H54 (cell line): ENCODE measurements at places on chromosomes 7 and 10.

DNA sequence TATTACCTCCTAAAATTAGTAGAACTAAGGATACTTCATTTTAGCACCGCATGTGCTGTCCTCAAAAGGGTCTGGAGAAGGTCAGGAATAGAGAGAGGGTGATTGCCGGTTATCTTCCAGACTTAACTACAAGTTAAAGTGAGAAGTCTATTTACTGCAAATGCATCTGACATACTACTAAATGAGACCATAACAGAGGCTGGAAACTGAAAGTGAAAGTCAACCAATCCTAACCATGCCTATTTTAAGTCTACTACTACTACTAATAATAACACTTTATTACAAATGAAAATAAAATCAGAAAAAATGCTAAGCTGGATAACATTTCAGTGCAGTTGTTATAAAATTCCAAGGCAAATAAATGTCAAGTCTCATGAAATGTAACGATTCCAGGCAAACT is 244.7 kb downstream of the KIF20B start:
- no peak for DNase-seq

GRCh38 chr10:77116904-77117303 is 520.7 kb downstream of the KCNMA1 start:
- DNase-seq, result no peak

GRCh38 chr7:73668886-73669230 is 1.2 kb downstream of the VPS37D start:
- DNase-seq, result no peak

DNA sequence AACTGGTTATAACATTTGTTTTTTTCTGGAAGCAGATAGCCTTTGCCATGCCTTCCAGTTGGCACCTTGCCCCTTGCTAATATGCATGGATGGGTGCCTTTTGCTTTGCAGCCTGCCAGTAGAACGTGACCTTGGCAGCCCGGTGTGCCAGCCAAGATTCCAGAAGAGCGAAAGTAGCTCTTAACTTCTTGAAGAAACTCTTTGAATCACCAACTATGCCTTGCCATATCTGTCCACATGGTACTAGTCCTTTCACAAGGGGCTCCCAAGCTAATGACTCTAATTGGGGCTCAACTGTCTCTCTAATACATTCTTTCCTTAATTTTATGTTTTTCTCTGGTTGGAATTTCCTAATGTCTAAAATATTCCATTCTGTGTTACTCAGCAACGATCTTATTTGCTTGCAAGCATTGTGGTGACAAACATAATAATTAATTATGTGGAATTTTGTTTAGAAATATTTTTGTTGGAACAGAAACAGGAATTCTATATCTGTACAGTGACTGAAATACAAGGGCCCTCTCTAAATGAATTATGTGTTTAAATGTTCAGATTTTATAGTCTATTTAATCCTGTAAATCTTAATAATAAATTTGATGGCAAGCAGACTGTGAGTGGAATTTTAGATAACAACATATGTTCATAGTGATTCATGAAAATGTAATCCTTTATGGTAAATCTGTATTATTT is 45.8 kb downstream of the HDAC9 start:
- DNase-seq, result peak; percentile 12

DNA sequence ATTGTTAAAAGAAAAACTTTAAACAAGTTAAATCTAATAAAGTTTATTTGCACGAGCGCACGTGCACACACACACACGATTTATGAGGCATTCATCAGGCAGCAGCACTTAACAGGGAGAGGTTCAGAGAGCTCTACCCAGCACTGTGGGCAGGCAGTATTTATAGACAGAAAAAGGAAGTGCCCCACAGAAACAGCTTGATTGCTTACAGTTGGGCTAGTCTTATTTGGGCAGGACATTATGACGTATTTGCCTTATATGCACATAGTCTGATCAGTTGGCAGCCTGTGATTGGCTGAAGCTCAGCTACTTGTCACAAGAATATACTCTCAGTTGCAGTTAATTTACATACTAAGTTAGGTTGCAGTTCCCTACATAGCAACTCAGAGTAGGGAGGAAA is 1.2 kb upstream of the SDHAF3 start:
- DNase-seq, result no peak

- DNase-seq, result no peak
Measured at GRCh38 chr7:75983471-75984129, 10.8 kb downstream of the TMEM120A start.

- DNase-seq, result no peak
Measured at GRCh38 chr7:116630357-116630756, 41.6 kb upstream of the MET start.

- no peak for DNase-seq
Measured at GRCh38 chr10:131858583-131859340, 42.0 kb upstream of the PPP2R2D start.

DNA sequence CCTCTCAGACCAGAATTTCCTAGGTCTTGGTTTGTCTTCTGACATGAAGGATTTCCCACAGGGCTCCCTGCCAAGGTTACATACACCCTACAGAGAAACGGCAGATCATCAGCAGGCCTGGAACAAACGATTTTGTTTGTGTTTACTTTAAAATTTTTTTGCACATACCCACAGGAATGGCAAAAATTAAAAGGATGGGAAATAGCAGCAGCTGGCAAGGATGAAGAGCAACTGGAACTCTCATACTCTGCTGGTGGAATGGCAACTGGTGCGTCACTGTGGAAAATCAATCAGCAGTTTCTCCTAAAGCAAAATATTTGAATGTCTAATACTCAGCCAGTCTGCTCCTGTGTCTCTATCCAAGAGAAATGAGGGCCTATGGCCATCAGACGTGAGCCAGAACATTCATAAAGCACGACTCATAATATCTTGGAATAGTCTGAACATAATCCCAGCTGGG is 6.5 kb downstream of the BAIAP2L1 start:
- peak; percentile 51 for DNase-seq

- no peak for DNase-seq
Measured at GRCh38 chr10:35959252-35959651, 317.2 kb upstream of the FZD8 start.

DNA sequence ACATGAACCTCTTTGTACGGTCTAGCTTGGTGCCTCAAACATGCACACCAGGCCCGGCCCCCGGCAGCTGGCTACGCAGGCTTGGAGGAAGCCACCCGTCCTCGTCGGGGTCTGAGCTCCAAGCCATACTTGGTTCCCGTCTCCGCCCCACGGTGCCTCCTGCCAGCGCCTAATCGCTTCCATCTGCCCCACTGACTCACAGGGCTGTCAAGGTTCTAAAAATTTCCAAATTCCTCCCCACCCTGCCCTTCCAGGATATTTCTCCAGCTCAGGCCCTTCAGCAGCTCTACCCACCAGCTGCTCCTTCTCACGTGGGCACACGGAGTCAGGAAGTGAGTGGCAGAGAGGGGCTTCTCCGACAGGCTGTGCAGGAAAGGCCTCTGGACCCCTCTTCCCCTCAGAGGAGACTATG is 38.8 kb downstream of the TMEM270 start:
- DNase-seq, result peak; percentile 76

DNA sequence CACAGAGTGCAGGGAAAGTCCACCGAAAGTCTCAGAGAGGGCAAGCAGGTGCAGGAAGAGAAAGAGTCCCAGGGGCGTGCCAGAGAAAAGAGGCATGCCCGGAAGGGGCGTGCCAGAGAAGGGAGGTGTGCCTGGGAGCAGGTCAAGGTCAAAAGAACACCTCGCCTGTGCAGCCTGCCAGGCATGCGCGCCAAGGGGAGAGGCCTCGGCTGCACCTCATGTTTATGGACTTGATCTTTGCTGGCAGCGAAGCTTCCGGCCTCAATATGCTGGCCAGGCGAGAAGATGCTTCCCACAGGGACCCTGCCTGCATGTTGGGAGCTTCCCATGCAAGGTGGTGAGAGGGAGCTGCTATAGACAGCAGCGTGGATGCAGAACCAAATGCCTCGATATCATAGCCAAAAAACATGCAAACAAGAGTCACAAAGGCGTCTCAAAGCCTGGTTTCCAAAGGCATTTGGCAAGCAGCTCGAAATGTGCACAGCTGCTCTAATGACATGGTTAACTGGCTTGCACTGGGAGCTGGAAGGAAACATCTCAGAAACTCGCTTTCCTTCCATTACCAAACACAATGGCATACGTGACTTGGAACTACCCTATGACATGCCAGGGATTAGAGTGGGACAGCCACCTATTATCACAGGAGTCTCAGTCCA is 192.5 kb upstream of the PPP2R2D start:
- no peak for DNase-seq

GRCh38 chr7:52309631-52310030 is 725.8 kb upstream of the POM121L12 start:
- no peak for DNase-seq

DNA sequence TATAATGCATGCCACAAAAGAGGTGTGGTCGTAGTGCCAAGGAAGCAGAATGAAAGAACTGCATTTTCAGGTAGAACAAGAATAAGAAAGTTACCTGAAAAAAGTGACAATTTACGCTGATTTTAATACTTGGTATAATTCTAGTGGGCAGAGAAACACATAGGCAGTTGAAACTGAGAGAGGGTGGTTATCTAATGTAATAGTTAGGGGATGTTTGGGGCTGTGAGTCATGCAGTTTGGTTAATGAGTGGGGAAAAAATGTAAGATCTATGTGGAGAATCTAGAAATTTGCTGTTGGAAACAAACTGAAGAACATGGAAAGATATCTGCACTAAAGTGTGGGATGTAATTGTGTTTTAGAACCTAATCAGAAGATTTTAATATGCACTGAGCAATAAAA is 33.7 kb downstream of the ZNF37A start:
- no peak for DNase-seq

DNA sequence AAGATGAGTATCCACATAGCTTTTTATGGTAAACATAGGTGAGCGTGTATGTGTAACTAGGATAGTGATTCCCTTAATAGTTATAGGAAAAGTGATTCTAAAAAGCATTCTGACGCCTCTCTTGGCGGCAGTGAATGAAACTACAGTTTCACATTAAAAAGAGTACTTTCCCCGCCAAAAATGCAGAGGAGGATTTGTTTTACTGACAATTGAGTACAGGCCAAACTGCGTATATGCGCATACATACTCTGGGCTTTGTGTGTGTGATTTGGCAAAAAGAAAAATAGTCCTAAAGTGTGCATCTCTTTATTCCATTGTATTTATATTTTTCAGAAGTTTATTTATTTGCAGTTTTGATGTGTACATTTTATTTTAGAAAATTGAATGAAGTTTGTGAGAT is 10.3 kb downstream of the CUL1 start:
- DNase-seq, result no peak

- DNase-seq, result no peak
Measured at GRCh38 chr10:127556916-127557315, 7.8 kb downstream of the NPS start.

DNA sequence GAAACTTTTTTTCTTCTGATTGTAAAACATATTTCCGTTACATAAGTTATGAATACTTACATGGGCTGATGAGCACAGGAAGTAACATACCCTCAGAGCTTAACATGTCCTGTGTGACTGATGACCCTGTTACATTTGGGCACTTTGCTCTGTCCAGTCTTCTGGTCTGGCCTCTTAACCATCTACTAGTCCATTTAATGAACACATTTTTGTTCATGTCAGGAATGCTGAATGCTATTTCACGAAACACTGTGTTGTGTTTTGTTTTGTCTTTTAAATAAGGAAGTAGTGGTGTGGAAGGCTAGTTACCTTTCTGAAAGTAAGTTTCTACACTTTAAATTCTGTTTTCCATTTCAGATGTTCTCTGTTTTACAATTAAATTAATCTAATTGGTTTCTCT is 77.7 kb downstream of the RBM33 start:
- DNase-seq, result no peak

GRCh38 chr7:2120841-2121830 is 111.6 kb downstream of the MAD1L1 start:
- peak; percentile 88 for DNase-seq

DNA sequence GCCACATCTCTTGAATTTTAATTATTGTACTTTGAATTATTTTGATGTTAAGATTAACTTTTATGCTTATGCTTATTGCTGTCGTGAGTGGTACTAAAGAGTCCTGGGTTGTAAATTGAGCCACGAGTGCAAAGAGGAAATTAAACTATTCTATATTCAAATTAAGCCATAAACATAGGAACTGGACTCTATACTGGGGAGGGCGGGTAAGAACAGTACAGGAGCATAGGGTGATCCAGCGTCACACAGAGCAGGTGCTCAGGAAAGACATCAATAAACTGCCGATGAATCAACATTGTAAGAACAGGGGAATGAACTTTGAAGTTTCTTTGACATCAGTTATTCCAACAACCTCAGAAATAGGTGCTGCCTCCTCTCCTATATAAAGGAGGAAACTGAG is 219.6 kb downstream of the CACNB2 start:
- no peak for DNase-seq

DNA sequence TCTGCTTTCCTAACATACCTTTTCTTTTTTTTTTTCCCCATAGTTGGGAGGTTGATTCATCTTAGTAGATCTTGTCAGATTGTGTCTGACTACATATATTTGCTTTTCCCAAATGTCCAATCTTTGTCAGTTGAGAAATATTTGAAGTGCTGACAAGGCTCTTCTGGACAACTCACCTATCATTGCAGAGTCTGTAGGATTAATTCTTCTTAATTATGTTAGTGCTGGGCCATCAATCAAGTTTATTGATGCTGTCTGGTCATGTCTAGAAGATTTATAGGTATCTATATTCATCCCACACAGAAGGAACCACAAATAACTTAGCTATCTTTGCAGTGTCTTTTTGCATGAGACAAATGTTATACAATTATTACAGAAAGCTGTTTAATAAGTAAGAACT is 310.6 kb downstream of the ACTR3B start:
- DNase-seq, result no peak

DNA sequence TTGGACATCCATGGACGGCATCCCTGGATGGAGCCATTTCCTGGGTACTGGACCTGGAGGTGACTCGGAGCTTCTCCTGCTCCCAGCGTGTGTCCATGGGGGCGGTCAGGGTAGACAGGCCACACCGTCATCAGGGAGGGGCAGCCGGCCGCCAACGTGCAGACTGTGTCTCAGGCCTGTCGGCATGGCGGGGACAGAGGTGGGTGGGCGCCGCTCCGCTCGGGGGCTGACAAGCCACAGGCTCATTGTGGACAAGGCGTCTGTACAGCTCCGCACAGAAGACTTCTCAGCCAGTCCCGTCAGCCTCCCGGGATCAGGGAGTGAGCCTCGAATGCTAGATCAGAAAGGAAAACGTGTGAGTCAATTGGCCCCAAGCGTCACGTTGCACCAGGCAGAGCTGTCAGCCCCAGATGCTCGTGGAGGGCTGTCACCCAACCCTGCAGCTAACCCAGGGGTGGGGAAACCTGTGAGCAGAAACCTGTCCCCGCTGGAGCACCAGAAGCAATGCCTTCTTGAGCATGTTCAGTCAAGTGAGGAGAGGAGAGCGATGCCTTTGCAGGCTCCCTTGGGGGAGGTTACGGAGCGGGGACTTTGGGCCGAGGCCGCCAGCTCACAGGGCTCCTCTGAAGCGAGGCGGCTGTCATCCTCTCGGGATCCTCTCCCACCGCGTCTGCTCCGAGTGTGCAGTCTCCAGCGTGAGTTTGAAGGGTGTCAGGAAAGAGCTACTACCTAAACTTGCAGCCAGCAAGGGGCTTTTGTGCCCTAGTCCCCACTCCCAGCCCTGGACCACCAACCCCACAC is 16.0 kb upstream of the DPYSL4 start:
- no peak for DNase-seq

GRCh38 chr10:73414230-73414945 is 530 bp upstream of the ANXA7 start:
- no peak for DNase-seq

GRCh38 chr7:20304366-20304765 is 26.3 kb upstream of the ITGB8 start:
- no peak for DNase-seq
